Left cardiac atrium (tissue), 4 donors: ENCODE measurements at places on chromosomes 13 and 19.

DNA sequence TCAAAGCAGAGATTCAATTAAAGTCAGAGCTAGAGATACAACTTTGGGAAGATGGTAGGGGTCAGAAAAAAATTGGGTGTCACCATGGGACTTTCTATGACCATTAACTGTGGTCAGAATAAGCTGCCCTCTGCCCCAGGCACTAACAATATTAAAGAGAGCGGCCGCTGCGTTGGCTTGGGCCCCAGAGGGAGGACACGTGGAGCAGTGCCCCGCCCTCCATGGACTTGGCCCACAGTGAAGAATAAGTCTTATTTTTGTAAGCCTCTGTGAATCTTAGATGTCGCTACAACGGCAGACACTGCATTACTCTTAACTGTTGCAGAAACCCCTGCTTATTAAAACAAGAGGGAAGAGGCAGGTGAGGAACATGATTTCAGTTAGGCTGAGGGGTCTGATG lies 172.7 kb downstream of the UQCRFS1 start:
- no peak for DNase-seq

GRCh38 chr19:11130824-11131455 lies 24.6 kb downstream of the SPC24 start:
- DNase-seq: peak; percentile 78

DNA sequence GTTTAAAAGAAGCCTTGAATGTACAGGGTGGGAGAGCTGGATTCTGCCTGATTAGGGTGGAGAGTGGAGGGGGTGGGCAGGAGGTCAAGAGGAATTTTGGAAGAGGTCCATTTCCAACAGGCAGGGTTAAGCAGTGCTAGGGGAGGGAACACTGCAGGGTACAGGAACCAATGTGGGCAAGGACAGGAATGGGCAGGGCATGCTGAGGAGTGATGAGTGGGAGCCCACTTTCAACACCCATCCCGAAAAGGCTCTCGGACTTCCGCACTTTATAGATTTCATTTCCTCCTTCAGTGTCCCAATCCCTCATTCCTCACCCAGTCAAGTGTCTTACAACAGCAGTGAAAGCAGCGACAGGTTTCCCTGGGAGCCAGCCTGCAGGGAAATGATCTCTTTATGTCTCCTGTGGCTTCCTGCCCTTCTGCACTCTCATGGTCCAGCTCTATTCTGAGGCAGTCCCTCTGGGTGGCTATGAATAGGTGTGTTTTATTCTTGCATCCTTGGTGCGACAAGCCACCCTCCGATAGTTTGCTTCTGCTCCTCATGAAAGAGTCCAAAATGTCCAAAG lies 50.5 kb upstream of the ZNF507 start:
- no peak for DNase-seq

- DNase-seq: no peak
Observed at GRCh38 chr19:49857061-49857837, 6.3 kb downstream of the PTOV1 start.

GRCh38 chr13:20492641-20493040 lies 33.0 kb downstream of the CRYL1 start:
- no peak for DNase-seq

DNA sequence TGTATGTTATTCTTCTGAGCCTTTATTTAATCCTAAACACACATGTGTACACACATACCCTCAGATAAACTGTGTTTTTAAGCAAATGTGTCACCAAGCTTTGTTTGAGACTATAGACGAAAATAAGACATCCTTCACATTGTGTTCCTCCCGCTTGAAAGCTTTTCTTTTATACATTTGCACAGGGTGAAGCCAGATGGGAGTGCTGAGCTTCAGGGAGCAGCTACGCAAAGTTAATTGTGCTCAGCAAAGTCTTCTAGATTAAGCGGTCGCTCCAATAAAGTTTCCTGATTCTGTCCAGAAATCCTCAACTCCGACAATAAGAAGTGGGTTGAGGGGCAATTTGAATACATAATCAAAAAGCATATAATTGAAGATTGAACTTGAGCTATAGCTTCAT lies 117.2 kb upstream of the ARGLU1 start:
- no peak for DNase-seq

DNA sequence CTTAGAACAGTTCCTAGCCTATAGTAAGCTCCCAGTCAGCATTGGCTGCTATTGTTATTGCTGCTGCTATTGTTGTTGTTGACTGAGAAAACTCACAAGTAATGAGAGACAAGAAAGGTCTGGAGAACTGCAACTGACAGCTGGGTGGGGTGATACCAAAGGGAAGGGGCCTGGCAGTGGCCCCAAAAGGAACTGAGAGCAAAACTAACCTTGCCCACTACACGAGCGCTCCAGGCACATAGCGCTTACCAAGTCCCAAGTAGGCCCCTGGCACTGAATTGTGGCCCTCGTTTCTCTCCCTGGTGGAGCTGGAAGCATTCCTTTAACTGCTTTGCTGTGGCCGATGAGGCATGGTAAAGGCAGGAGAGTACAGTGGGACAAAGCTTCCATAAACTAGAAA lies 59.7 kb downstream of the KCTD12 start:
- DNase-seq: no peak

DNA sequence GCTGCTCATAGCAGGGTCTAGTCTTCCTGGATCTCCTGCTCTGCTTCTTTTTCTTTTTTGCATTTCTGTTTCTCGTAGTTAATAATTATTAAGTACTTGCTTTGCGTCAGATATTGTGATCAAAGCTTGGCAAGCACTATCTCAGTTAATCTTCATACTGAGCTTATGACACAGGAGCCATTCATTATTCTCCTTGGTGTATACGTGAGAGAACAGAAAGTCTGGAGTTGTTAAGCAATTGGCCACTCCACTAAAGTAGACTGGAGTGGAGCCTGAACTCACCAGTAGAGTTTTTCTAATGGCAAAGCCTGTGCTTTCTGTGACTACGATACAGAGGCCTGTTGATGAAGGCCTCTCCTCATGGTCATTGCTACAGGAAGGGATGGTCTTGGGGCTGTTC lies 285.9 kb downstream of the RFC3 start:
- DNase-seq: no peak

DNA sequence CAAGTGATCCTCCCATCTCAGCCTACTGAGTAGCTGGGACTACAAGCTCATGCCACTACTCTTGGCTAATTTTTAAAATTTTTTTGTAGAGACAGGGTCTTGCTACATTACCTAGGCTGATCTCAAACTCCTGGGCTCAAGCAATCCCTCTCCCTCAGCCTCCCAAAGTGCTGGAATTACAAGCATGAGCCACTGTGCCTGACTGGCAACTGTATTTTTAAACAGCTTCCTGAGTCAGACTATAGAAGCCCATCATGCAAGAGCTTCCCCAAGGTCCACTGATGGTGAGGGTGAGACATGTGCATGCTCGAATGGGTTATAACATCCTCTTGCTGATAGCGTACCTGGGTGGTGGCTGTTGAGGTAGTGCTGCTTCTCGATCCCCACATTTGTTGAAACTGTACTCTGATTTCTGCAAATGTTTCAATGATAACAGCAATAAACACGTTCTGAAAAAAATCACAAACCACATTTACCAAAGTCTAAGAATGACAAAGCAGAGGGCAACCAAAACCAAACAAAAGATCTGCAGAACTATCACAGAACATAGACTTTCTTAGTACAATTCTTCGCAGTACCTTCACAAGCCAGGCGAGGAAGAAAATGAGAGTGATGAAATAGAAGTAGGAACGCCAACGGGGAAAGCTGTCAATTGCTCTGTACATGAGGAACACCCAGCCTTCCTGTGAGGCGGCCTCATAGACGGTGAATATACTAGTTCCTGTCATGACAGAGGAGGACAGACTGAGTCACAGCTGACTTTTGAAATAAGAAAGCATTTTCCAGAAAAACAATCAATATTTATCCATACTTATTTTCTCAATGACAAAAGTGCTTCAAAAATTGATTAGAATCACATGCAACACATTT lies 124.4 kb downstream of the NALCN start:
- DNase-seq: no peak

DNA sequence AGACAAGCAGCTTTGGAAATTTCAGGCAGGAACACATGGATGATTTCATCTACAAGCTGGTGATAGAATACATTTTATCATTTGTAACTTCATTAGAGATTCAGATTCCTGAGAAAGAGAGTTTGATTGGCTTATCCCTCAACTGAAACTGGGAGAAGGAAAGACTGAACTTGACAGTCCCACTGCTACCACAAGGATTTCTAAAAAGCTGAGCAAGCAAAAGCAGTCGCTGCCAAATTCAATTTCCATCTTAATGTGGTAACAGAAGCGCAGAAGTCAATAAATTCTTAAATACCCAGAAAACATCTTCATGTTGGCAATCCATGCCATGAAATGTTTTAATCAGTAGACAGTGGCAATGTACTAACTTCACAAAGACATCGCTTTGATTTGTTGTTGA lies 172.1 kb upstream of the DACH1 start:
- no peak for DNase-seq

GRCh38 chr19:54100561-54100960 lies at the start of gene OSCAR:
OSCAR (minus strand) TSS chr19:54100803; CDS start chr19:54100792, 11 bp downstream.
- no peak for DNase-seq

DNA sequence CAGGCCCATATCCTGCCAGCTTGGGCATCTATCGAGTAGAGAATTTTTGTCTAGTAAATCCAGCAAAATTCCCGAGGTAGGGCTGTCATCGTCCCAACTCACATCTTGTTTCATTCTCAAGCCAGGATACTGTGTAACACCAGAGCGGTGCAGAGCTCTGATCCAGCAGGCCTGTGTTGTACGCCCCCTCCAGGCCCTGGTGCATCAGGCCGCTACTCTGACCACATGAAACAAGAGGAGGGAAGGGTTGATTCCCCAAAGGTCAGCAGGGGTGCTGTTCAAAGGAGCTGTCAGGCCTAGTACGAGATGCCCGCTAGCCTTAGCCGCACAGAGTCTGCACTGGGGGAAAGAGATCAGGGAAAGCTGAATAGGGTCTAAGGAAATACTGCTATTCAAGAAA lies 276.0 kb downstream of the SLC7A1 start:
- DNase-seq: no peak

DNA sequence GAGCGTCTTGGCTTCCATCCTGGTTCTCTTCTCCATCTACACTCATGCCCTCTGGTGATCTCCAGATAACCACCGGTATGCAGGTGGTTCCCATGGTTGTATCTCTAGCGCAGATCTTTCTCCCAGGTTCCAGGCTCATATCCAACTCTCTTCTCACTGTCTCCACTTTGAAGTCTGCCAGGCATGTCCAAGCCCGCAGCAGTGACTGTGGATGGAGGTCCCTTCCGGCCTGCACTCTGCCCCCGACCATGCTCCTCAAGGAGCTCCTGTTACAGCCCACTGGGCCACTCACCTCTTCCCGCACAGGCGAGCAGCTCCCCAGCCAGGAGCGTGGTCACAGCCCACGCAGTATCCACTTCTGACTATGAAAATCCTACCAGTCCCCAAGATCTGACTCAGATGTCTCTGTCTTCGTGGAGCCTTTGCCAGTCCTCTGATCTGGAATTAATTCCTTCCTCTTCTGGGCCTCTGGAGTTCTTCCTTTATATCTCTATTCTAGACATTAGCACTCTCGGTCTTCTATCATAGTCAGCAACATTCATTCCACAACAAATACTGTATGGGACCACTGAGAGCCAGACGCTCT lies 100.2 kb downstream of the TEX26 start:
- DNase-seq: no peak

DNA sequence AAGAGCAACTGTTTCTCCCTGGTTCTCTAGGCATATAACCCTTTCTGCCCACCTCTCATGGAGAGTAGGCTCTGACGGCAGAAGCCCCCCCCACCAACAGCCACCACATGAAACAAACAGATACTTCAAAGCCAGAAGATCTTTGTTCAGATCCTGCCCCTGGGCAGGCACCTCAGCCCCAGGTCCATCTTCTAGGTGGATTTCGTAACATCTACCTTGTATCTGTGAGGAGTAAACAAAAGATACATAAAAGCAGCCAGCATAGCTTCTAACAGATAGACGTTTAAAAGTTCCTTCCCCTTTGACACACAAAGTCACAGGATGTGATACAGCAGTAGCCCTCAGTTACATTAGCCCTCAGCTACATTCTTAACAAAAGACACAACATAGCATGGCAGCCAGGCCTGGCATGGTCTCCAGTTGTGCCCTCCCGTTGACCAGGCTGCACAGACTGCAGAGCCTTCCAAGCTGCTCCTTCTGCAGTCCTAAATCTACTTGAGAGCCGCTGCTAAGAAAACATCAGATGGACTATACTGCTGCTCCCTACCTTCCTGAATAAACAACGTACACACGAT lies 35.4 kb downstream of the BRD4 start:
- DNase-seq: no peak

DNA sequence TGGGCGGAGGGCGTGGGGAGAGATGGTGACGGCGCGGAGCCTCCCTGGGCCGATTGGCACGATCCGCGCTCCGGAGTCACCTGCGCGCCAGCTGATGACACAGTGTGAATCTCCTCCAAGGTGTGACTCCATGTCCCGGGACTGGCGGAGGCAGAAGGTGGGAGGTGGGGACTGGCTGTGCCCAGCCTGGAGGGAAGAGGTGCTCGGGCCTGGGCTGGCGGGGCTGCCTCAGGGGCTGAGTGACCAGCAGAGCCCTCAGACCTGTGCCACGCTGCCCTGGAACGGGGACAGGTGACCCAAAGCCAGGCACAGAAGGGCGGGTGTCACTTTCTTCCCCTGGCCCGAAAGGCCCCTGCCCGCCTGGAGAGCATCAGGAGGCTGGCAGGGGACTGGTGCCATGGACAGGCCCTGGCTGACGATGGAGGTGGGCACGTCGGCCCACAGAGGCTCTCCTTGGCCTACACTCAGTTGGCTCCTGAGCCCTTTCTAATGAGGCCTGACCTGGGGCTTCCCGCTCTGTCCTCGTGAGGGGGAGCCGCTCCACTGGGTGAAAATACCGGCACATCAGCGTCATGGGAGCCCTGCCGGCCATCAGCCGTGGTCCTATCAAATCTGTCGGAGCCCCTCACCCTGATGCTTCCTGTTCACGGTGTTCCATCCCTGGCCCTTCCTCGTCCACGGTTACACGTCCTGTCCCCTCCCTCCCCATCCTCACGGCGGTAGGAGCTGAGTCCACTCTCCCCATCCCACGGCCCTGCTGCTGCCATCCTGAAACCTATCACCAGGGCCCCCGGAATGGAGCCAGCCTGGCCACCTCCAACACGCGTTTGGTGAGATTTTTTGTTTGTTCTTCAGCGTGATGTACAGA lies 75.6 kb downstream of the SPACA7 start:
- DNase-seq: no peak

DNA sequence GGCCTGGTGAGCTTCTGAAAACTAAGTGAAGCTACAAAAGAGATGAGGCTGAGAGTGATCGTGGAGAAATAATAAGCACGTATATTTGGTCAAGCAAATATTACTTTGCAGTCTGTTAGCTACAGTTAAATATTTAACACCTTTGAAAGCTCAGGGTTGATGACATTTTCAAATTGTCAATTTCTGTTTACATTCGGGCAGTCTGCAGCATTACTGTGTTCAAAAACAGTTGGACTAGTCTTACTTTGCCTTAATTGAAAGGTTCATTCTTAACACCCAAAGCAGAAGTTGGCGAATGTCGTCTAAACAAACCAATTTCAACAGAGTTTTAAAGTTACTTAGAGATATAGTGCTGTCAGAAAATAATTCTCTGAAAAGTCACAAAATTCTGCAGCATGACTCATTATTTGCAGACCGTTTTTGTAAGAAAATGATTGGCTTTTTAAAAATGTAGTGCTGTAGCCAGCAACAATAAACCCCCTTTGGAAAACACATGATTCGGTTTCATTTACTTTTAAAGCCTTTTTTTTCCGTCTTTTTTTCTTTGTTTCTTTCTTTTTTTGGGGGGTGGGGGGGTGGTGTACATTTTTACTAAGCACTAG lies 549.0 kb downstream of the GPC6 start:
- DNase-seq: no peak
